ENCODE measurements at places on chromosomes 11 and 22.

- no peak for DNase-seq
Measured at GRCh38 chr11:105642870-105643269, 33.0 kb downstream of the GRIA4 start.

GRCh38 chr22:41491374-41492100 is 22.6 kb downstream of the ACO2 start:
- DNase-seq, result no peak

DNA sequence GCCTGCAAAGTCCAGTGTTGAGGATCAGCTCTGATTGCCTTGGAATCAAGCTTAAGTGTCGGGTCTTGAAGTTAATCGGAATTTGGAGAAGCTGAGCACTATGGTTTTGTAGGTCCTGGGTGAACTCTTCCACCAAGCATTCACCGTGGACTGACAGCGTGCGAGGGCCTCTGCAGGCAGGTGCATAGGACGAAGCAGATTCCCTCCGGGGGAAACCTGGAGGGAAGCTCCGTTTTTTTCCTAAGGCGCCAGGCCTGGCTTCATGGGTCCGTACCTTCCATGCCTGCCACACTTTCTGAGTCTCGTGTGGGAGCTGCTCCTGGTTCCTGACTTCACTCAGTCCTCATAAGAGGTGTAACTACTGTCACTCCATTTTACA is 170.1 kb downstream of the CRYBB2 start:
- DNase-seq, result no peak

GRCh38 chr22:49262167-49262566 is 565.5 kb downstream of the BRD1 start:
- DNase-seq, result no peak

DNA sequence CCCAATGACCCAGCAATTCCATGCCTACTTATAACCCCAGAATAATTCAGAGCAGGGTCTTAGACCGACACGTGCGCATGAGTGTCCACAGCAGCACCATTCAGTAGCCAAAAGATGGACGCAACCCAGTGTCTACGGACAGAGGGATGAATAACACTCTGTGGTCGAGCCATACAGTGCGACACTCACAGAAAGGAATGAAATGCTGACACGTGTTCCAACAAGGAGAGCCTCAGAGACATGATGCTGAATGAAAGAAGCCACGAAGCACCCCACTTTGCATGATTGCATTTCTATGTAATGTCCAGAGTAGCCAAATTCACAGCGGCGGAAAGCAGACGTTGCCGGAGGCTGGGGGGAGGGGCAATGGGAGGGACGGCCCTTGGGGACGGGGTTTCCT is 134.4 kb downstream of the CTTN start:
- no peak for DNase-seq

DNA sequence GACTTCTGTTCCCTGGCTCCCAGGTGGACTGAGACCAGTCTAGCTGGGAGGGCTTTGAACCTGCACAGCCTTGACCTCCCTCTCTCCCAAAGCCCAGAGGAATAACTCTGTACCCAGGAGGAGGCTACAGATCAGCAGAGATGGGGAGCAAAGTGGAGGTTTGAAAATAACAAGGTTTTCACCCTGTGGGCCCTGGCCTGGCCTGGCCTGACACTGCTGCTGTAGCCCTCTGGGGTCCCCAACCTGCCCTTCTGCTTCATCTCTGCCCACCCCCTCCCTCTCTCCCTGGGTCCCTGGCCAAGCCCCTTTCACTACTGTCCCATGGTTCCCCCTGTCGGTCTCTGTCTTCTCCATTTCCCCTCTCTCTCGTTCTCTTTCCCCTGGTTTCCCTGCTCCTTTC is 225.2 kb downstream of the BUD13 start:
- DNase-seq, result no peak

GRCh38 chr11:27234043-27234668 is 128.9 kb downstream of the CCDC34 start:
- no peak for DNase-seq

DNA sequence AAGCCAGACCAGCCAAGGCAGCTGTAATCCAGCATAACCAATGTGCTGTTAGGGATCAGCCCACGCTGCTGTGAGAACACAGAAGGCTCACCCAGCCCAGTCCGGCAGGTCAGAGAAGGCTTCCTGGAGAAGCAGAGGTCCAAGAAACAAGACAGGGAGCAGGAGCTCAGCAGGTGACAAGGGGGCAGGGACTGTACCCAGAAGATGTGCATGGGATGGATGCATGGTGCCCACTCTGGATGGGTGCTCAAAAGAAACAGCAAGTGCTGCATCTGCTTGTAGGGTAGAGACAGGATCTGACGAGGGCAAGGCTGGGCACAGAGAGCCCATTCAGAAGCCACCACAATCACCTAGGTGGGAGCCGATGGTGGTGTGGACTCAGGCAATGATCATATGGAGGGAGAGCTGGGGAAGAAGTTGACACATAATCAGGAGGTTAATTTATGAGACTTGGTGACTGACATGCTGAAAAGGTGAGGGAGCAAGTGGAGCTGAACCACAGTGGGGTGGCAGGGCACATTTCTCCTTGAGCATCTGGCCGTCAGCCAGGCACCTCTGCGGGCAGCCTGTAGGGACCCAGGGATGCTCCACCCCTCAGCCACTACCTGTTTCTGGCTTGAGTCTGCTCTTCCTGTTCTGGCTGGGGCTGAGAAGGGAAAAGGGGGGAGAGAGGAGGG is 102.3 kb upstream of the DRD2 start:
- no peak for DNase-seq

DNA sequence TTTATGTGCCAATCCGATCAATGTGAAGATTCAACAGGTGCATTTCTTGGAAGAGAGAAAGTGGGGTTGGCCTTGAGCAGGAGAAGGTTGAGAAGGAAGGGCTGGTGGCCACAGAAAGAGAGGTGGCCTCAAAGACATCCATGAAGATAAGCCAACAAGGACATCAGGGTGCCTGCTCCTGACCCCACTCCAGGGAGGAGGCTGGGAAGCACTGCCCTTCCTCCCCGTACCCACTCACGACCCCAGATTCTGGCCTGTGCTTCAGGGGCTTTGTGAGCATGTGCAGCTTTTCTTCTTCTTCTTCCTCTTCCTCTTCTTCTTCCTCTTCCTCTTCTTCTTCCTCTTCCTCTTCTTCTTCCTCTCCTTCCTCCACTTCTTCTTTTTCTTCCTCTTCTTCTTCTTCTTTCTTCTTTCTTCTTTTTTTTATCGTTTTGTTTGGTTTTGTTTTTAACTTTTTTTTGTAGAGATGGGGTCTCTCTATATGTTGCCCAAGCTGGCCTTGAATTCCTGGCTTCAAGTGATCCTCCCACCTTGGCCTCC is 30.3 kb downstream of the DKK3 start:
- no peak for DNase-seq

- no peak for DNase-seq
Measured at GRCh38 chr11:87726506-87726905, 448.7 kb downstream of the RAB38 start.

GRCh38 chr11:121661880-121662486 is 209.2 kb upstream of the SORL1-AS1 start:
- no peak for DNase-seq

DNA sequence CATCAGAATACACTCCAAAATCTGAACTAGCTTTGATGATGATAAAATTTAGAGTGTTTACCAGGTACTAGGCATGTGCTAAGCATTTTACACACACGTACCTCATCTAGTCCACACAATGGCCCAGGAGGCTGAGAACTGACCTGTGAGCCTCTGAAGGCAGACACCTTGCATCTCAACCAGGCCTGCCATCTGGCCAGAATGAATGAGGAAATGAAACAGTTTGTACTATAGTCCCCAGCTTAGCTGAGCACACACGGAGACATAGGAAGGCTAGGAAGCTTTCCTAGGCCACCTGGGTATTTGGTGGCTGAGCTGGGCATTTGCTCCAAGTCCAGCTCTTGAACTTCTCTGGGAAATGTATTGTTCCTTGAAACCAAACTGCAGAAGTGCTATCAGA is 6.9 kb upstream of the SHANK3 start:
- no peak for DNase-seq

GRCh38 chr11:11806586-11806985 is 35.2 kb upstream of the USP47 start:
- DNase-seq, result no peak

DNA sequence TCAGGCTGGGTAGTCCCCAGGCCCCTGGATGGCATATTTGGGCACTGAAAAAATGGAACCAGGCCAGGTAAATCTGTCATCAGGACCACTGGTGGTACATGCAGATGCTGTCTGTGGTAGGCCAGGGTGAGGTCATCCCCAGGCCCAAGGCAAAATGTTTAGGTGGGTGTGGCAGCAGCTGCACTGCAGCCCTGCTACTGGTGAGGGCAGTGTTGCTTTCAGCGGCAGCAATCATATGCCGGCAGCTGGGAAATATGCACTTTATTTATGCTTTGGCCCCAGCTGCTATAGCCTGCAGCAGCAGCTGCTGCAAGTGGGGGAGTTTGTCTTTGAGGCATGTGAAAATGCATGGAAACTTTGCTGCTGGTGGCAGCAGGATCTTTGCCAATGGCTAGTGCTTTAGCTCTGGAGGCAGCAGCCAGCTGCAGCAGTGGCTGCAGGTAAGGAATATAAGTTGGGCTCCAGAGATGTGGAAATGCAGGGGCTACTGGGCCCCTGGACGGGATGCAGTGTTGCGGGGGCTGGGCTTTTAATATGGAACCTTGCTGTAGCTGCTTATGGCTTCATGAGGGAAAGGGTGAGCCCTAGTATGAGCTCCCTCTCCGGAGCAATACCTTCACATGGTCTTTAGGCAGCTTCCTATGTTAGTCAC is 365.7 kb upstream of the CADM1 start:
- DNase-seq, result no peak

GRCh38 chr11:115893461-115894099 is 389.4 kb upstream of the CADM1 start:
- DNase-seq, result no peak

GRCh38 chr11:46102843-46103242 is 18.4 kb downstream of the PHF21A start:
- DNase-seq, result no peak

GRCh38 chr22:30045901-30046715 is 34.2 kb upstream of the HORMAD2 start:
- no peak for DNase-seq

DNA sequence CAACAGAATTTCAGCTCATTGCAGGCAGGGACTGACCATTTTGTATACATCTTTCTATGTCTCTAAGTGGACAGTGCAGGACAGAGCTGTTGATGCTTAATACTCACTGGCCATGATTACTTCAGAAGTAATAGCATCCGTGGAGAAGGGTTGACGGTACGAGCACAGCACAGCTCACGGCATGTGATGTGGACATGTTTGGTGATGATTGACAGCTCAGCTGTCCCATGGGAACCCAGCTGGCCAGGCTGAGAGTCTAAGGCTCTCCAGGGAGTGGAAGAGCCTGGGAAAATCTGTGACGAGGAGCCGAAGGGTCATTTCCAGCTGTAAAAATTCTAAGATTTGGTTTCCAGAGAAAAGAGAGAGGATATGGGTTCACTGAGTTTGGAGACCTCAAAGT is 198.2 kb downstream of the SNX19 start:
- DNase-seq, result no peak

DNA sequence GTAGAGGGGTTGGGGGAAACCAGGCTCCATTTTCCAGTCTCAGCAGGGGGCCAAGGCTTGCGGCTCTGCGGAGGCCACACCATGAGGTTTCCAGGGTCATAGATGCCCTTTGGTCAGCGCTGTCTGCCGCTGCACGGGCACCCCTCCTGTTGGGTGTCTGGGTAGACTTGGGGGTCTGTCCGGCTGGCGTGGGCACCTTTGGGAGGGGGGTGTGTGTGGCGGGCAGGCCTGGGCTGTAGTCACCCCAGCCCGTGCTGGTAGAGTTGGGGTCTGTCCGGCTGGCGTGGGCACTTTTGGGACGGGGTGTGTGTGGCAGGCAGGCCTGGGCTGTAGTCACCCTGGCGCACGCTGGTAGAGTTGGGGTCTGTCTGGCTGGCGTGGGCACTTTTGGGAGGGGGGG is 18.6 kb downstream of the LSP1 start:
- no peak for DNase-seq

DNA sequence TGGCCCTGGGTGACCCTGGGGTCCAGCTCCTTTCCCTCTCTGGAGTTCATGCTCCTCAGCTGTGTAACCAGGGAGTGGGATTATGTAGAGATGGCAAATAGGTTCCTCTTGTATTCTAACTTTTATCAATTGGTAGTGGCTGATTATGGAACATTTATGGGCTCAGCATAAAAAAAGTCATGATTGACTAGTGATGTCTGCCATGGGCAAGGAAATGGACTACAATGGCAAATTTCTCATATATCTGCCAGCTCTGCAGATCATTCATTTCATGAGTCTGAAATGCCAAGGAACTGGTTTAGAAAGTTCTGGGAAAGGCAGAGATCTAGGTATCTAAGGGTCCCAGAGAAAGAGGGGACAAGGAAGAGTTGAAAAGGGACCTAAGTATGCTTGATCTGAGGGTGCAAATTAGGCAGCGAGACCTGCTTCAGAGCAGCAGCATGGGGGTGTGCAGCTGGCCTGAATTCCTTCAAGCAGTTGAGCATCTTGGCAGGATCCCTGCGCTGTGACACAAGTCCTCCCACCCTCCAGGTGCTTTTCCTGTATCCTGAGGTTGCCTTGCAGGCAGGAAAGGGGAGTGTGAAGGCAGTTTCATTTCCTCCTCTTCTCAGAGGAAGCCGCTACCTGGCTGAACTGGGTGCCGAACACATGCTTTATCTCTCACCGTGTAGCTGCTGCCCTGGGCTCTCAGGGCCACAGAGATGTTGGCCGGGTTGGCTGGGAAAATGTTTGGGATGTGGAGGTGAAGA is 10.4 kb downstream of the SLC15A3 start:
- no peak for DNase-seq

GRCh38 chr11:133337951-133338418 is 194.3 kb downstream of the OPCML start:
- no peak for DNase-seq

GRCh38 chr22:22576244-22576988 is 17.4 kb upstream of the PRAME start:
- DNase-seq, result no peak

DNA sequence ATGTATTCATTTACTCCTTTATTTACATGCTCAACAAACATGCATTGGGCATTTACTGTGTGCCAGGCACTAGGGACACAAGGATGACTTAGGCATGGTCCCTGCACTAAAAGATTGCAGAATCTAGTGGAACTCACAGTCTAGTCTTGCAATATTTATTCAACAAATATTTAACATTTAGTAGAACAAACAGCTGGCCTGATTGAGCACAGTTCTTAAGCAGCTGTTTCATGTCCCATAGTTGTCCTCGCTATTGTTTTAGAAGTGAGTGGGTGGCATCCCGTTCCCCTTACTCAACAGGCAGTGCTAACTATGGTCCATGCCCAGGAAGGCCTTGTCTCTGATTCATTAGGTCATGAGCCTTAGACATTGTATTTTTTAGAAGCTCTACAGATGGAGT is 459.9 kb upstream of the CADM1 start:
- no peak for DNase-seq

- no peak for DNase-seq
Measured at GRCh38 chr22:39543095-39543494, 10.5 kb upstream of the RPS19BP1 start.

GRCh38 chr11:6825231-6825744 is 20.2 kb upstream of the OR10A5 start:
- no peak for DNase-seq

DNA sequence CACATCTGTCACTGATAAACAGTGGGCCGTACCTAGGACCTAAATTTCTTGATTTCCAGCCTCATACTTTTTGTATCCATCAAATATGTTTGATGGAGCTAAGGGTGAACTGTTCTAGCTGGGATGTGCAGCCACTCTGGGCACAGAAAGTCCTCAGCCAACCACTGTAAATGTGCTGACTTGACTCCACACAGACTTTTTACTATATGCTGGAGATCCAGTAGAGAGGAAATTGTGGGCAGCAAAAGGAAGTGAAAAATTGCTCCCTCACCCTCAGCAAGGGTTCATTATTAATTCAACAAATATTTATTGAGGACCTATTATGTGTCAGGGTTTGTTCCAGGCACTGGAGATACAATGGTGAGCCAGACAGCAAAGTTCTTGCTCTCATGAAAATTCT is 54.2 kb upstream of the AMPD3 start:
- no peak for DNase-seq
